ENCODE measurements at places on chromosomes 2 and 18.

- DNase-seq: peak; percentile 8
These were observed 140.9 kb downstream of the CAPN13 start for GRCh38 chr2:30666266-30666874.

DNA sequence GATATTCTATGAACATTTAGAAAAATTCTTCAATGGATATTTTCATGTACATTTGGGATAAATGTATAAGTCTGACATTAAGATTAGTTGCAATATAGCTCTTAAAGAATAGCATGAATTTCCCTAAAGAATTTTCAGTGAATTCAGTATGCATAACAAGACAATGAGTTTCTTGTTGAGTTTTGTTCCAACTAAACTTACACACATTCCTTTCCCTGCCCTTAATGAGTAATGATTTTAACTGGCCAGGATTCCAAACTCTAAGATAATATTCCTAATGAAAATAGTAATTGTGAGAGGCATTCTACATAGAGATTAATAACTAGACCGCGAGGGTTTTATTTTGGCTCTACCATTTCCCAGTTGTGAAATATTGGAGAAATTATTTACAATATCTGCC, 390.3 kb upstream of the GALNT5 start:
- DNase-seq: no peak

DNA sequence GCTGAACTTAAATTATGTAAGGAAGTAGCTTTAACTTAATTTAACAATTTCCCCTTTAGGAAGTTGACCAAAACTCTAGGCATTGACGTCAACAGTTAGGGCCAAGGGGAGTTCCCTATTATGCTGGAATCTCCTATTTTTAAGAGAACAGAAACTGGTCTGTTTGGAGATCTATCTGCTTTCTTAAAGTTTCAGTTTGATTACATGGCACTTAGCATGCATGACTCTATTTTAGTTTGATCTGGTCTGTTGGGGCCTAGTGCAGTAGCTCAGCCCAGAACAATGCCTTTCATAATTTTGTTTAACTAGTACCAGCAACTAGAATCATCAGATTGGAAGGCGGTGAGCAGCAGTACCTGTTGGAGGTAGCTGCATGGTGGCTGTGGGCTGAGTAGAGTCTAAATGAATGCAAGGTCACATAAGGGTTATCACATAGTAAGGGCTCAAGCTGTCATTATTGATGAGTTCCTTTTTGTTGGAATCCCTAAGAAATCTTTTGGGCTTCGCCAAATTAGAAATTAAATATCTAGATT, 60.5 kb upstream of the ZNG1B start:
- peak; percentile 94 for DNase-seq

DNA sequence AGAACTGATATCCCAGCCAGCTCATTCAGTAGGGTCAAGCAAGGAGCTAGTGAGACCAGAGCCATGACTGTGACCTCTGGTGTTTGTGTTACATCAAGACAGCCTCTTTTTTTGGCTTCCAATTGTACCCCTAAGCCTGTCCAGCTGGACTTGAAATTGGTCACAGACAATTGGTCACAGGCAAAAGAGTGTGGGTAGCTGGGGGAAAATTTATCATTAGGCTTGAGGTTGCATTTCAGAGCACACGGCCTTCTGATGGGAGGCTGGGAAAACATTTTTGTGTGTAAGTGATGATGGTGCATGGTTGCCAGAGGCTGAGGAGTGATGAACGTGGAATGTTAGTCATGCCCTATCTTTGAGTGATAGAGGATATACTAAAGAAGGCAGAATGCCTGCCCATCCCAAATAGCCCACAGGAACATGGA, 285.1 kb upstream of the SLC14A2 start:
- DNase-seq: no peak

GRCh38 chr2:127614731-127615130, 31.2 kb upstream of the GPR17 start:
- no peak for DNase-seq

- DNase-seq: no peak
These were observed 2.2 kb downstream of the HOXD10 start for GRCh38 chr2:176118601-176119339.

Measured in inflammatory macrophage treated with lipopolysaccharide for 1 hour (primary cell).